ENCODE measurements at places on chromosomes 11 and 22.

DNA sequence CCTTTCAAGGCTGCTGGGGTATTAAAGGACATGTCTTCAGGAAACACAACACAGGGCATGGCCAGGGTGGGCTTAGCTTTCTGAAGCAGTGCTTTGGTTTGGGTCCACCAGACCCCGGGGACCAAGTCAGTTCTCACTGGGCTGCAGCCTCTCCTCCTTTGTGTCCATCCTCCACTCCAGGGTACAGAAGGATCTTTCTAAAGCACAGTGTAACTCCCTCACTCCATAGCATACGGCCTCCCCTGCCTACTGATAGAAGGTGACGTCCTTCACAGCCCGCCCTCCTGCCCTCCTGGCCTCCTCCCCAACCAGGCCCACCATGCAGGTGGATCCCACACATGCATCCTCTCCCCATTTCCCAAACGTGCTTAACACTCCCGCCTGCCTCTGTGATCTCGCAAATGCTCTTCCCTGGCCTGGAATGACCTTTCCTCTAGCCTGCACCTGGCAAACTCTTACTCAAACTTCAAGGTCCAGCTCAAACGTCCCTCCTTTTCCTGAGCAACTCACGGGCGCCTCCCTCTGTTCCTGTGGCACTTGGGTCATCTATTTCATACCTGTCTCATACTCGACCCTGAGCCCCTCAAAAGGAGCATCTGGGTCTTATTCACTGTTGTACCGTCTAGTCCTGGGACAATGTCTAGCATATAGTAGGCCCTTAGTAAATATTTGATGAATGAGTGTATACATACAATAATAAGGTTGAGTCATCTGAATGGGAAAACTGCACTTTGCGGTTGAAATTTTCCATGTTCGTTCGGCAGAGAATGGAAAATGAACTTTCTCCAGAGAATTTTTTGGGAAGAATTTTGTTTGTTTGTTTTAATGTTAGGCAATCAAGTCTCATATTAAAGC lies 187.7 kb downstream of the EFCAB6 start:
- DNase-seq: peak; percentile 69

DNA sequence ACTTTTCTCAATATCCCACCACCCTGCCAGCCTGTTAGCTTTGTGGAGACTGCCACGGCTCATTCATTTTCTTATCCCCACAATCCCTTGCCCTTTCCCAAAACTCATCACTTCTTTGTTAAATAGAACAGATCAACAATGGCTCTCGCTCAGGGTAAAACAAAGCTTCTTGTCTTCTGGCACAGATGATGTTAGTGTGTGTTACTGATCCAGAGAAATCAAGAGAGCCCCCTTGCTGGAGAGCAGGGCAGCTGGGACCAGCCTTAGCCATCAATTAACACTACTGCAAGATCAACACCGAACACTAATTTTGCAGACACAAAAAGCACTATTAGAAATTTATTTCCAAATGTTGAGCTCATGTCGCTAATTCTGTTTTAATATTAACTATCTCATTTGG lies 420.9 kb downstream of the TENM4 start:
- no peak for DNase-seq

- DNase-seq: no peak
Observed at GRCh38 chr11:102572554-102573220, 42.1 kb upstream of the MMP7 start.

DNA sequence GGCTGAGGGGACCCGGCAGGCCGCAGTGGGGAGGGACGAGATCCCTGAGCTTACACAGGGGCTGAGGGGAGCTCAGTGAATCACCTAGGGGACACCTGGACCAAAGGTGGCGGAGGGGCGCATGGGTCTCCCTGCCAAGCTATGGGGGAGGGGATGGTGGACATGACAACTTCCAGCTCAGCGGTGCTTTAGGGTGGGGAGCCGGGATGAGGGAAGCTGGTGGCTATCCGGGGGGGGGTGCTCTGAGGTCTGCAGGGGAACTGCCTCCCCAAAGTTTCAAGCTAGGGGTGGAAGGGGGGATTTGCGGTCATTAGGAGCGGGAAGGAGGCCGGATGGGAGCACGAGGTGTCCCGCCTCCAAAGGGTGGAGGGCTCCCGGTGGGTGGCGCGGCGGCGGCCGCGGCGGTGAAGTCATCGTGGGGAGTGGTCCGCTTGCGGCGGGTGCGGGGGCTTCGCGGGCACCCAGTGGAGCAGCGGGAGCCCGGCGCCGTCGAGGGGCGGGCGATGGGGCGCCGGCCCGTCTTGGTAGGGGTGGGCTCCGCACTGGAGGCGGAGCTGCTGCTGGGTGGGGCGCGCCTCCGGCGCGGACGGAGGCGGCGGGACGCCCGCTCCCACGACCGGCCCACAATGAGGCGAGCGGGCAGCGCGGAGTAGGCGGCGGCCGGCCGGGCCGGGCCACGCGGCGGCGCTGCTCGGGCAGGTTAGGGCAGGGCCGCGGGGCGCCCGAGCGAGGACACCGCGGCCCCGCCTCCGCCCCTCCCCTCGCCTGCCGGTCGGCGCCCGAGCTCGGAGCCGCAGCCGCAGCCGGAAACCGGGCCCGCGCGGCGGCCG lies at the start of gene MICALL1:
Gene MICALL1 (plus strand): TSS at position 764 of the 830 bp plus-strand sequence. CDS start 126 bp downstream, outside the sequence.
- peak; percentile 92 for DNase-seq

DNA sequence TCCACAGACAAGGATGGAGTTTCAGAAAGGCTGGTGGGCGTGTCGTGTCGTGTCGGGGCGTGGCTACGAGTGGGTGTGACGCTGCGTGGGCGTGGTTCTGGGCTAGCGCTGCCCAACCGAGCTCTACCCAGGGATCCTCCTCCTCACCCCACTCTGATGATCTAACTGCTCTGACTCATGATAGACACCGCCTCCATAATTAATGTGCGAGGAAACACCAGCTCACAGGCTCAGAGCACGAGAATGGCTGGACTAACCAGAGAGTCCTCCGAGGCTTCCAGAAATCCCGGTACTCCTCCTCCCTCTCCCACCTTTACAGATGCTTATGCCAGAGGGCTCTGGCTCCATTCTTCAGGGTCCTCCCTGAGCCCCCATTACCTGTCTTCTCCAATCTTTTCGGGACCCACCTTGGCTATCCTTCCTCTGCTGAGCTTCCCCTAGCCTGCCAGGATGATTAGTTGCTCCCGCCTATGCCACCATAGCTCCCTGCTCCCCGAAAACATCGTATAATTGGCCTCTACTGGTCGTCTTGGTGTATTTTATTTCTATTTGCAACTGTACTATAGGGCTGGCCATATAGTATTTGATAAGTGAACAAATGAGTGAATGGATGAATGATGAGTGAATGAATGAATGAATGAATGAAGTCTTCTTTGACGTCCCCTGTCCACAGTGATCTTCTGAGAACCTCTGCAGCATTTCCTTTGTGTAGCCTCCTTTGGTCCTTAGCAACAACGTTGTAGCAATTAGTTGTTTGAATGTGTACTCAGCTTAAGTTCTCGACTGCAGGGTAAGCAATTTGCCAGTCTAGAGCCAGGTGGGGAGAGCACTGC lies 21.7 kb downstream of the TMPRSS13 start:
- DNase-seq: peak; percentile 92

GRCh38 chr11:131749101-131749500 lies 378.7 kb downstream of the NTM start:
- no peak for DNase-seq

DNA sequence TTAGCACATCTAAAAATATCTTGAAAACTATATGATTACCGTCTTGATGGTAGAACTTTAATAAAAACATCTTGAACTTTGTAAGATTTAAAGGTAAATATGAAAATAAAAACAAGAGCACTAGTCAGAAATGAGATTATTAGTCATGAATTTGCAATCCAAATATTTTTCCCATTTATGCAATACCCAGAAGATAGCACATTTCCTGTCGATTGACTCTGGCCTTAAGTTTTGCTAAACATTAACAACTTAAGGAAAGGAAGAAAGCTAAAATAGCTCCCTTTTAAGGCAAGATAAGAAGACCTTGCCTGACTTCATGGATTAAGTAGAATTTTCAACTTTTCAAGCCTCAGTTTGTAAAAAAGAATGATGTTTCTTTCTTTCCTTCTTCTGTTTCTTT lies 1374.7 kb upstream of the RAG2 start:
- DNase-seq: no peak

GRCh38 chr22:44171561-44171960 lies 9.2 kb upstream of the PARVG start:
- no peak for DNase-seq

DNA sequence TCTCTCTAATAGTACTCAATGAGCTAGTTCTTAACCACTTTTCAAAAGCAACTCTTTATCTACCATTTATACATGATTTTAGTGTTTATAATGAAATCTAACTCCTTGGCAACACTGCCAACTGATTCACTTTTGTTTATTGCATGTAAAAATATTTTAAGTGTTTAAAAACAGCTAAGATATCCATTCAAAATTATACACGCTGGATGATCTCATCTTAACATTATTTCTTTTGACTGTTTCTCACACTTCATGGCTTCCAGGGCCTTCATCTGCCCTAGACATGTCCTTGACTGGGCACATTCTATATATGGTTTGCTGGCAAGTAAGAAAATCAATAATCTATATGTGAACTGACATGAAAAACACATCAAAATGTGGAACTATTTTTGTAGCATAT lies 414.6 kb upstream of the LUZP2 start:
- DNase-seq: no peak

GRCh38 chr11:77435972-77436371 lies 37.9 kb downstream of the PAK1 start:
- DNase-seq: no peak

DNA sequence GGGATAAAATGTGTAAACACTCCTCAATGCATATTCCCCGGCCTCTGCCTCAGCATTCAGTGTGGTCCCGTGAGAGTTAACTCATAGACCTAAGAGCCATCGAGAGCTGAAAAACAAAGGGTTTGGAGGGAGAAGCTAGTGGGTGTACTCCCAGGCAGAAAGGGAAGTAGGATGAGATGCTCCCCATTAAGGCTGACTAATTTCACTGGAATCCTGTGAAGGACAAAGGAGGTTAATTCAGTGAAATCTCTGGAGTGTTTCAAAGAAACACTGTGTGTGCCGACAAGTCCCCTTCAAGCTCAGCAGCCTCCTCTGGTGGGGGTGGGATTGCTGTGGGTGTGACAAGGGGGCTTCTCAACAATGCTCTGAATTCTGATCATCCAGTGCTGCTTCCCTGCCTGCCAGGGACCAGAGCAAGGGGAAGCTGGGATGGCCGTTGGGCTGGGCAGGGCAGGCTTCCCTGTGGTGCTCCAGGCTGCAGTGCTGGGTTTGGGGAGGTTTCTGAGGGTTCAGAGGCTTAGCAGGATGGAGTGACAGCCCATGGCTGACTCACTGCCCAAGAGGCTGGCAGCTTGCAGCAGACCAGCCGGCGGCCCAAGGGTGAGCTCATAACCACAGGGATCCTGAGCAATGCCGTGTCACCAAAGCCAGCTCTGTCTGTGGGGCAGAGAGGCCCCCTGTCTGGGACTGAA lies 61.4 kb upstream of the BMAL1 start:
- peak; percentile 95 for DNase-seq

DNA sequence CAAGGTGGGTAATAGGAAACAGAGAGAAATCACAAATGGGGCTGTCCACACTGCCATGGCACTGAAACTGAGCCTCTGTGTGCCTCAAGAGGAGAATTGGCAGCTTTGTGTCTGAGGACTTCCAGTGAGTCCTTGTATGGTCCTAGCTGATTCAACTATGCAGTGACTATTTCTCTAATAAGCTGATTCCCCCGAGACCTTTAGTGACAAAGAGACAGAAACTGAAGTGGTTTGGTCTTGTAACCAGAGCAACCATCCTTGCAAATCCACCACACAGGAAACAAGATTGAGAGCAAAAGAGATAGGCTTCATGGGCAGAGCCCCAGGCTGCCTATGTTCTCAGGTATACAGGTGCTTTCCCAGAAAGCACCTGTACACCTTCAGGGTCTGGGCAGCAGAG lies 1038.5 kb downstream of the NTM start:
- no peak for DNase-seq

DNA sequence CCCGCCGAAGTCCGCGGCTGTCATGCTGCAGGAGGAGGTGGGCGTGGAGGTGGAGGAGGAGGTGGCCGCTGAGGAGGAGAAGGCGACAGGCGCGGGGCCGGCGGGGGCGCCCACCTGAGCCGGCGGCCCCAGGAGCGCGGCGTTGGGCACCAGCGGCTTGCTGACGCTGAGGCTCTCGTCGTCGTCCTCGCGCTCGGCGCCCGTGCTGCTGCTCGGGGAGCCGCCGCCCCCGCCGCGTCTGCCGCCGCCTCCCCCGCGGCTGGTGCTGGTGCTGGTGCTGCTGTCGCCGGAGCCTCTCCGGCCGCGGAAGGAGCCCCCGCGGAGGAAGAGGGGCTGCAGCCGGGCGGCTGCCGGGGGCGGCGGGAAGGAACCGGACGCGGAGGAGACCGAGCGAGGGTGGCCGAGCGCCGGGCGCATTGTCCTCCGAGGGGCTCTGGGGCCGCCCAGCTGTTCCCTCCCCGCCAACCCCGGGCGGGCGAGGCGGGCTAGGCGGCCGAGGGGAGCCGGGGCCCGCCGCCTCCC lies 388 bp downstream of the TMEM121B start:
- DNase-seq: peak; percentile 30

GRCh38 chr11:14858404-14858803 lies 33.6 kb downstream of the CYP2R1 start:
- DNase-seq: no peak

DNA sequence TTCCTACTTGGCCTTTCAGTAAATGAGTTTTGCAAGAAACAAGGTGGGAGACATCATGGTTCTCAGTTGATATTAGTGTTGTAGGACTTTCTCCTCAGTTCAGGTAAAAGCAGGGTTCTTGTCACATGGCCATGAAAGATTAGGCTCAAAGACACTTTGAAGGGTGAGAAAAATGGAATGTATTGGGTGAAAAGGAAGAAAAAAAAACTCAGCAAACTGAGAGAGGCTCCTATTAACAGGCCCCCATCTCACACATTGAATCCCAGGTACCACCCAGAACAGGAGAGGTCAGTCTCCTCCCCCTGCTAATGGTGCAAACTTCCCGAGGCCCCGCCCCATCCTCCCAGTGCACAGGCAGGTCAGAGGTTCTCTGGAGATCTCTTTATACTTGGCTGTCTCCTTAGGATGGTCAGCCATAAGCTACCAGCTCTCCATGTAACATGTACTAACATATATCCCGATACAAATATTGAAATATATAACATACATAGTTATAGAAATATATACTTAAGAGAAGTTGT lies 62.2 kb downstream of the MICAL2 start:
- no peak for DNase-seq

DNA sequence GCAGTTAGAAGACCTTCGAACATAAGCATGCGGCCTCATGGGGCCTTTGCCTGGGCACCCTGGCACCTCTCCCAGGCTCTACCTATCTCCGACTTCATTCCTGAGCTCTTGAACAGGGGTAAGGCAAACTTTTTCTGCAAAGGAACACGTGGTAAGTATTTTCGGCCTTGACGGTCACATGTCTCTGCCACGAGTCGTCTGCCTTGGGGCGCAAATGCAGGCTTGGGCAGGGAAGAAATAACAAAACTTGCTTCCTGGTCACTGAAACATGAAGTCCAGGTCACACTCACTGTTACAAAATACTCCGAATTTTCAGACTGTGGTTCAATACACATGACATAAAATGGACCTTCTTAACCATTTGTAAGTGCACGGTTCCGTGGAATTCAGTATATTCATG lies 3.4 kb upstream of the ASCL2 start:
- DNase-seq: no peak

- peak; percentile 96 for DNase-seq
Observed at GRCh38 chr11:61581030-61581928, at the start of gene SYT7. TSS of gene SYT7 (minus strand) at chr11:61581076. CDS start at chr11:61580820, 256 bp downstream.
